WTC11 (cell line): ENCODE measurements at places on chromosomes 16 and 17. TPM values are rescaled to one million over a fixed set of nuclear protein-coding genes. Genes with fewer than 3 reads are reported as not detected.
A peak's percentile ranks its signal among the peaks of the same experiment; 100 is the strongest.

- H3K36me3 ChIP-seq = peaks cover 12% of the 10 kb centered on the region
- H3K4me1 ChIP-seq = peaks cover 47% of the 10 kb centered on the region
- no peaks in the 10 kb centered on the region; the same call in 1 of the 2 replicates for H3K27me3 ChIP-seq
- no peak for DNase-seq
- no peak overlapping the region for H3K4me3 ChIP-seq
Observed at GRCh38 chr17:45581860-45582259, 91.3 kb upstream of the PLEKHM1 start.

DNA sequence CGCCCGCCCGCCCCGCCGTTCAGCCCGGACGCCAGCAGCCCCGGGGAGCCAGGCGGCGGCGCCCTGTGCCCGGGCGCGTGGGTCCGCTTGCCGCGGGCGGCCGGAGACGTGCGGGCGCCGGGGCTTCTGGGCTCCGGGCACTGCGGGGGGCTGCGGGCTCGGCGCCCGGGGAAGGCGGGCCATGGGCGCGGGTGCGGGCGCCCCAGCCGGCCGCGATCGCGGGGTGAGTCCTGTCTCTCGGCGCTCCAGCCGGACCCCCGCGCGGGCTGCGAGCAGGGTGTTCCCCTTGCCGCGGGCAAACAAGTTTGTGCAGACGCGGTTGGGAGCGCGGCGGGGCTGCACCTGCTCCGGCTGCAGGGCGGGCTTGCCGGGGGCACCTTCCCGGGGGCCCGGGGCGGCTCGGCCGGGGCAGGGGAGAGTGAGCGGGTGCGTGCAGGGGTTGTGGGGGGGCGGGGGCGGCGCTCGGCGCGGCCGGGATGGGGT, 292 bp downstream of the WSCD1 start:
- peaks cover 32% of the 10 kb centered on the region for H3K4me1 ChIP-seq
- DNase-seq = no peak
- H3K27ac ChIP-seq = no peak overlapping the region
- peaks cover 16% of the 10 kb centered on the region for H3K27me3 ChIP-seq
- peaks cover 2% of the 10 kb centered on the region; the same call in 1 of the 2 replicates for H3K36me3 ChIP-seq

The CHD9NB gene
- total RNA-seq = 2.9 to 3.5 TPM (median 3.0 TPM) in 3 replicates

- H3K27me3 ChIP-seq = no peaks in the 10 kb centered on the region; the same call in 1 of the 2 replicates
- no peaks in the 10 kb centered on the region for H3K4me1 ChIP-seq
- no peak overlapping the region for H3K27ac ChIP-seq
Observed at GRCh38 chr17:39548494-39549225, 59.1 kb downstream of the NEUROD2 start.

DNA sequence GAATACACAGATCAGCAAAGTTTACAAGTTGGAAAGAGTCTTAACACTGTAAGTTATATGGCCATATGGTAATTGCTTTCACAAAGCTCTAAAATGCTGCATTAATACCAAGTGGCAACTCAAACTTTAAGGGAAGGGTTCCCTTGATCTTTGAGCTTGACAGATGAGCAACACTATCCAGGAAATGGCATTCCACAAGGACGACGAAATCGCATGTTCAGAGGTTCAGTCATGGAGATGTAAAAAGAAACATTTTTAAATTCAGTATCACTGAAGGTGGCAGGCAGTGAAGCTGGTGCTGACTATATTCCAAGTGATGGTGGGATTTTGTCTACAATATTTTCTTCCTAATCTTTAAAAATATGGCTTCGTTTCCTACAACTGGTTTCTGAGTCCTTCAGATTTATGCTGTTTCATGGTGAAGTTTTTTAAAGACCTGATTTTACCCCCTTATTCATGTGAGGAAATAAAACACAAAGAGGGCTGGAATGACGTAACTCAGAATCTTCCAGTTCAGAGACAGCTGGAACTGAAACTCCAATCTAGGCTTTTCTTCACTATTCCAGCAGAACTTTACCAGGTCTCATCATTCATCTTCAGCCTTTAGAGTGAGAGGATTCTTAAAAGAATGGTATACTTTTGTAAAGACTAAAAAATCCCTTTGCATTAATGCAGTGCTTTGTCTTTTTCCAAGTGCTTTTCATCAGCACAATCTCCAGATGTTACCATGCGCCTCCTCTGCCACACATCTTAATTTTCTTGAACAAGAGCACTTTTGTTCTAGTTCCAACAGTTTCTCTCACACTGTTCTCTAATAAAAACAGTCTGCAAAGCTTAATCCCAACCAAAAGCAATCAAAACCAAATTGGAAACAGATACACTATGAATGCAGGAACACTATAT, 20.2 kb downstream of the CHCT1 start:
- H3K27ac ChIP-seq = no peak overlapping the region
- peaks cover 7% of the 10 kb centered on the region; the same call in 1 of the 2 replicates for H3K36me3 ChIP-seq
- no peak for DNase-seq
- H3K4me3 ChIP-seq = no peak overlapping the region
- peaks cover 5% of the 10 kb centered on the region for H3K4me1 ChIP-seq

The AOC3 gene
- 6.2 to 8.2 TPM (median 7.6 TPM) in 3 replicates for total RNA-seq

- H3K4me1 ChIP-seq = no peaks in the 10 kb centered on the region
- H3K27ac ChIP-seq = no peak overlapping the region
- H3K4me3 ChIP-seq = no peak overlapping the region
- peaks cover 78% of the 10 kb centered on the region for H3K36me3 ChIP-seq
Observed at GRCh38 chr16:7325834-7326233, 6.8 kb upstream of the RBFOX1 start.

The ZNF771 gene
- total RNA-seq = 10.0 to 12.5 TPM (median 11.3 TPM) in 3 replicates

GRCh38 chr16:67939507-67940445, 3.1 kb upstream of the PSMB10 start:
- no peak overlapping the region for H3K27ac ChIP-seq
- no peaks in the 10 kb centered on the region for H3K27me3 ChIP-seq
- no peak overlapping the region for H3K4me3 ChIP-seq

The GAS7 gene
- total RNA-seq = 12.3 to 13.9 TPM (median 13.4 TPM) in 3 replicates

The ZNF469 gene
- 1.8 to 3.2 TPM (median 2.4 TPM) in 3 replicates for total RNA-seq

GRCh38 chr17:12050646-12051225, 30.1 kb downstream of the MAP2K4 start:
- H3K27ac ChIP-seq = peak overlapping the region; percentile 72
- H3K4me3 ChIP-seq = no peak overlapping the region

DNA sequence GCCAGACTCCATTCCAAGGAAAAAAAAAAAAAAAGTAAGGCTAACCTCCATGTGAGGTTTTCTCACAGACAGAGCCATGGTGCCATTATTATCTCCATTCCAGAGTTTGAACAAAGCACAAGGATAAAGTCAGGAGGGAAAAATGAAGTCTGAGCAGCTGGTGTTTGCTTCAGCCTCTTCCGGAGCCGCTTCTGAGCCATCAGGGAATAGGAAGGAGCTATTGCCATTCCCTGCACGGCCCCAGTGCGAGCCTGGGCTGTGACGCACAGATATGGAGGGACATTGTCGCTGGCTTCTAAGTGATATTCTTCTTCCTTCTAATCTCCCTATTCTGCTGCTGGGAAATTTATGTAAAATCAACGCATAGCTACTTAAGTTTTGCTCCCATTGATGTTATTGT, 69.5 kb upstream of the PIRT start:
- H3K27ac ChIP-seq = no peak overlapping the region
- H3K36me3 ChIP-seq = peaks cover 44% of the 10 kb centered on the region
- DNase-seq = no peak
- no peaks in the 10 kb centered on the region for H3K4me1 ChIP-seq
- H3K27me3 ChIP-seq = peaks cover 4% of the 10 kb centered on the region; the same call in 1 of the 2 replicates

DNA sequence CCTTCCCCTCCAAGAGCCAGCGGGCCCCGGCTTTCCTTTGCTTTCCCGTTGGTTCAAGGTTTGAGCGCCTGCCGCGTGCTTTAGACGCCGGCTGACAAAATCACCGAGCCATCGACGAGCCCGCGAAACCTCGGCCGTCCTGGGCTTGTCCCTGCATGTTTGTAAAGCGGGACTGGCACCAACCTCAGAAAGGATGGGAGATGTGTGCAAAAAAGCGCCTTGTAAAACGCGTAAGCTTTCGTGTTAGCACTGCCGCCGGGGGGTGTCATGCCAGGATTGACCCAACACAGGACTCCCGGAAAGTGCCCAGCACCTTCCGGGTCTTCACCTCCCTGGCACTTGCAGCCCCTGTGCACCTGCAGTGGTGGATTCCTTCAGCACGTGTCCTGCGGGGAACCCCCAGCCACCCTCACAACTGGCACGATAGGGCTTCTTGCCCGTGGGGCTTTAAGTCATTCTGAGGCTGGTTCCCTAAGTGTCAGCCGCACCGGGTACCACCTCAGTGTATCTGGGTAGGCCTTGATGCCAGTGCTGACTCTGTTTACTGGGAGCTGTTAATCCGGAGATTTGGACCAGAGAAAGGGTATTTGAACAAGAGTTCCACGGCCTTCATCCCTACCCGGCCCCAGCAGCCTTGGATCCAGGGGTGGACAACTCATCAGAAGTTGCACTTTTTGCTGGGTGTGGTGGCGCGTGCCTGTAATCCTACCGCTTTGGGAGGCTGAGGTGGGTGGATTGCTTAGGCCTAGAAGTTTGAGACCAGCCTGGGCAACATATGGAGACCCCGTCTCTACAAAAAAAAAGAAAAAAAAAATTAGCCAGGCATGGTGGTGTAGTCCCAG, 817 bp downstream of the NDUFAF8 start:
- peak overlapping the region; percentile 90 for H3K4me3 ChIP-seq
- H3K27ac ChIP-seq = peak overlapping the region; percentile 76
- H3K27me3 ChIP-seq = no peaks in the 10 kb centered on the region
- H3K36me3 ChIP-seq = no peaks in the 10 kb centered on the region

The ADAD2 gene
- 0.71 to 1.6 TPM (median 1.4 TPM) in 3 replicates for total RNA-seq

DNA sequence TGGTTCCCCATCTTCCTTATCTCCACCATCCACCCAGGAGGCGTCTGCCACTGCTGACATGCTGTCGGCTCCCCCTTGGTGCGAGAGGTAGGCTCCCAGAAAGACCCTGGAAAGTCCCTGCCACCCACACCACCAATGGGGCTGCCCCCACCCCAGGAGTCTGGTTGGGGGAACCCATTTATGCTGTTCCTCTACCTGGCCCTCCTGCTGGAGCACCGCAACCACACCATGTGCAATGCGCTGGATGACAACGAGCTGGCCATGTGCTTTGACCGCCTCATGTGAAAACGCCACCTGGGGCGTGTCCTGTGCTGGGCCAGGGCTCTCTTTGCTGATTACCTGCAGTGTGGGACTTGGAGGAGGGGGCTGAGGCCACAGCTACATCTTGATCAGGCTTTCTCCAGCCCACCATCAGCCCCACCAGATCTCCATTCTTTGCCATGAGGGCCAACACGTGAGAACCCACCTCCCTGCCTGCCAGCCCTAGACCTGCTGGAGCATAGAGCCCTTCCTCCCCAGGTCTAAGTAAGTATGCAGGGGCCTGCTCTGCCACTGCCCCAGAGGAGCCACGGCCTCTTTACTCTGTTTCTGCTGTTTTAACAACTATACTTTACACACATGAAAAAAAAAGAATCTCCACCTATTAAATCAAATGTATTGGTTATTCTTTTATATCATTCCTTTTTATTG, 7.9 kb upstream of the ALDH3A1 start:
- no peak for DNase-seq
- H3K4me3 ChIP-seq = no peak overlapping the region
- H3K27ac ChIP-seq = no peak overlapping the region
